Heart left ventricle (tissue), 16 donors: ENCODE measurements at places on chromosomes 7 and 10. TPM values are rescaled to one million over a fixed set of nuclear protein-coding genes. Genes with fewer than 3 reads are reported as not detected.

GRCh38 chr10:59750155-59750945 lies 2.9 kb downstream of the MRLN start:
- DNase-seq = peak; percentile 14

DNA sequence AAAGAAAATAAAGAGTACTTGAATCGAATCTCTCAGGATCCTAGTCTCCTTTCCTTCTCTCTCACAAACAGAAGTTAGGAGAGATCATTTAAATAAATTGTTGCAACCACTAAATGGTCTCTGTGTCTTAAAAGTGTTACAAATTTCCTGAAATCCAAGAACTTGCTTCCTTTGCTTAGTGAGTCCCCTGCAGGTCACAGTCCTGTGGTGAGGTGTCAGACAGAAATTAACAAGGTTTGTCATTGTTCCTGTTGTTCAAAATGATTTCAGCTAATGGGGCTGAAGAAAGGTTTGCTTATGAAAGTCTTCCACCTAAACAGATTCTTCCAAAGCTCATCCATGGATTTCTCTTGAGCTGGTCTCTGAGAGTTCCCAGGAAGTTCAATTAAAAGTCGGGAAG lies 151.6 kb upstream of the SLC26A5 start:
- no peak for DNase-seq

DNA sequence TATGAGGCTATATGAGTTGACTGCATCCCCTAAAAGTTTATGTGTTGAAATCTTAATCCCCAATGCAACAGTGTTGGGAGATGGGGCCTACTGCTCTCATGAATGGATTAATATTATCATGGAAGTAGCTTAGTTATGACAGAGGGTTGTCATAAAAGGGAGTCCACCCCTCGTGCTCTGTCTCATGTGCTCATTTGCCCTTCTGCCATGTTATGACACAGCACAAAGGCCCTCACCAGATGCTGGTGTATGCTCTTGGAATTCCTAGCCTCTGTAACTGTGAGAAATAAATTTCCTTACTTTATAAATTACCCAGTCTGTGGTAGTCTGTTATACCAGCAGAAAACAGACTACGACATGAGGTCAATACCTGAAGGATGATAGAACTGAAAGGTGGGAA lies 17.6 kb upstream of the PANK1 start:
- DNase-seq = no peak

DNA sequence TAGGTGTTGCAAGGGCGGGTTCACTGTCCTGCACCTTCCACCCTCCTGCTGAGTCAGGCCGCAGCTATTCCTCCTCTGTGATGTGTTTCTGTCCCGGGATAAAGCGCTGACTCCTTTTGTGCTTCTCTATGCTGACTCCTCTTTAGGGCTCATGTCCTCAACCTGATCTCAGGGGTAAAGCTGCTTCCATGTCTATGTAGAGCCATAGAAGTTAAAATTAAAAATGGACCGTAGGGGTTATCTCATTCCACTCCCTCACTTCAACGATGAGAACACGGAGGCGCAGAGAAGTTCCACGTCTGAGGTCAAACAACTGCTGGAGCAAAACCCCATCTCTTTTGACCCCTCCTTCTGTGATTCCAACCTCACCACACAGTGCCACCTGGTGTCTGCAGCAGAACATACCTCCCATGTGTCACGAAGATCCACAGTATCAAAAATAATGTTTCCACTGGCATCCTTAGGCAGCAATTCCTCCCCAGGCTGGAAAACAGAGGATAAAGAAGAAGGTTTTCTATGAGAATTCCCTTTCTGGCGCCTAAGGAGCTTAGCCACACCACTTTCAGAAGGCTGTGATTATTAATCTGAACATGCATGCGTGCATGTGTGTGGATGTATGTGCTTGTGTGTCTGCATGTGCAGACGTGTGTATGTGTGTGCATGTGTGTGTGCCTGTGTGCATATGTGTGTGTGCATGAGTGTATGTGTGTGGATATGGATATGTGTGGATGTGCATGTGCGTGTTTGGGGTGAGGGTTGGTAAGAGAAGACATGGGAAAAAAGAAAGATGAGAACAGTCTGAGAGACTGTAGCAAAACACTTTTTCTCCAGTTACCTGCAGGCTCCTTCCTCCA lies 81.2 kb upstream of the UCN3 start:
- DNase-seq = peak; percentile 44

GRCh38 chr7:28360739-28361138 lies 51.6 kb upstream of the CREB5 start:
- no peak for DNase-seq

- DNase-seq = no peak
Measured at GRCh38 chr10:113865901-113866300, 11.4 kb downstream of the NHLRC2 start.

- peak; percentile 44 for DNase-seq
Measured at GRCh38 chr10:34078745-34079470, 736.2 kb downstream of the PARD3 start.

- no peak for DNase-seq
Measured at GRCh38 chr10:48245977-48246376, 28.5 kb downstream of the FRMPD2 start.

- no peak for DNase-seq
Measured at GRCh38 chr7:12111422-12112405, 99.4 kb upstream of the TMEM106B start.

GRCh38 chr10:133249094-133249780 lies 11.6 kb downstream of the VENTX start:
- DNase-seq = no peak

- no peak for DNase-seq
Measured at GRCh38 chr7:115056019-115056418, 134.1 kb downstream of the MDFIC start.

- DNase-seq = no peak
Measured at GRCh38 chr7:30817371-30817767, 46.2 kb downstream of the MINDY4 start.

DNA sequence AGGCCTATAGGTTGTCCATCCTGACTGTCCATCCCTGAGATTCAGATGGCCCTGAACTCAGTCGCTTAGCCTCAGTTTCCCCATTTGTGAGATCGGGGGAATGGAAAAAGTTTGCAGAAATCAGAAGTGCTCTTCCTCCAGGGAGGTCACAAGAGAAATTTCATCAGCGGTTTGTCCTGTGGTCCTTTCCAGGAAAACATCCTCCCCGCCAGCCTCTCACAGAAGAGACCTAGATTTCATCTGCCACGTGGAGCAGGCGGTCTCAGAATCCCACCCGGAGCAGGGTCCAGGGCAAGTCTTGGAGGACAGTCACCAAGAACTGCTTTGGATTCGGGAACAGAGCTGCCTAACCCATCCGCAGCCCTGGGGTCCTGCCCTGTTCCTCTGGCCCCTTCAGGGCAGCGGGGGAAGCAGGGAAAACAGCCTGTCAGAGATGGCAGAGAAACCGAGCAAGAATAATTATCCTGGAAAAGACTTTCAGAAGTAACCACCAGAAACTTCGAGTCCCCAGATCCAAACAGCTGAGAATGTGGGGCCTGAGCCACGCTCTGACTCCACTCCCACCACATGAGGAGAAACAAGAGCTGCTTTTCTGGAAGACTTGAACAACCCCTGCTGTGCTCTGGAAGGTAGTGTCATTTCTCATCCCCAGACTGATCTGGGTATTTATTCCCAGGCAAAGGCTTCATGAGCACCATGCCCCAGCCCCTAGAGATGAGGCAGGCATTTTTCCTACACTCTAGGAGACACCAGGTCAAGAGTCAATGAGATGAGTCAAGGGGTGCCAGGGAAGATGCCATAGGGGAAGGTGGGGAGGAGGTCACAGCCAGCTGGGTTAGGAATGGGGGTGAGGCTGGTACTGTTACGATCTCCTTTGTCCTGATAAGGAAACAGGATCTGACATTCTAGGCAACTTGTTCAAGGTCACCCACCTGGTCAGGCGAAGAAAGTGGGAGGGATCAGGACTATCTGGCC lies 1.1 kb upstream of the TNS3 start:
- DNase-seq = no peak

- no peak for DNase-seq
Measured at GRCh38 chr7:14207711-14208110, 218.2 kb upstream of the ETV1 start.

The PAX4 gene
- total RNA-seq = not detected

The SERPINE1 gene
- total RNA-seq = 13.9 TPM

The RAMP3 gene
- total RNA-seq = 92.1 TPM

The MTPN gene
- total RNA-seq = 70.4 TPM

The CYP2C19 gene
- not detected for total RNA-seq

The FBXL13 gene
- 0.67 TPM for total RNA-seq

The ATXN7L1 gene
- total RNA-seq = 2.3 TPM

The PTF1A gene
- total RNA-seq = not detected

The C7orf57 gene
- total RNA-seq = not detected
